ENCODE measurements at places on chromosomes 12 and 14. TPM values are rescaled to one million over a fixed set of nuclear protein-coding genes. Genes with fewer than 3 reads are reported as not detected.

ABCD2 gene
- 0.08 TPM for total RNA-seq

NTS gene
- 91.2 TPM for total RNA-seq

RAN gene
- 1,589 TPM for total RNA-seq

HOXC5 gene
- not detected for total RNA-seq

RDH12 gene
- total RNA-seq = 0.35 TPM

ASB2 gene
- 3.8 TPM for total RNA-seq

SLC6A12 gene
- total RNA-seq = 1.4 TPM

NCKAP5L gene
- 29.2 TPM for total RNA-seq

KRT83 gene
- total RNA-seq = not detected

PLA2G1B gene
- not detected for total RNA-seq

ARHGEF25 gene
- total RNA-seq = 16.3 TPM

CELA1 gene
- total RNA-seq = not detected

TWF1 gene
- 372 TPM for total RNA-seq

MSI1 gene
- 0.85 TPM for total RNA-seq

ZNF605 gene
- 10.1 TPM for total RNA-seq

NRL gene
- 2.5 TPM for total RNA-seq

TOMM20L gene
- not detected for total RNA-seq

KRT80 gene
- 0.11 TPM for total RNA-seq

KRT3 gene
- not detected for total RNA-seq

BDKRB1 gene
- not detected for total RNA-seq

ATL1 gene
- 4.5 TPM for total RNA-seq

RND1 gene
- 0.11 TPM for total RNA-seq

ITGB7 gene
- 18.8 TPM for total RNA-seq

FITM1 gene
- not detected for total RNA-seq

MOAP1 gene
- total RNA-seq = 82.9 TPM

EMP1 gene
- 8.7 TPM for total RNA-seq

MTERF2 gene
- 6.9 TPM for total RNA-seq

ZBTB1 gene
- 34.7 TPM for total RNA-seq

CRY1 gene
- 13.5 TPM for total RNA-seq

RERGL gene
- not detected for total RNA-seq

PLEKHH1 gene
- total RNA-seq = 156 TPM

DLK1 gene
- 8.2 TPM for total RNA-seq

FLVCR2 gene
- 2.5 TPM for total RNA-seq

ADCY4 gene
- not detected for total RNA-seq

KRT1 gene
- total RNA-seq = not detected

KRT4 gene
- not detected for total RNA-seq

OR6C74 gene
- total RNA-seq = not detected

SELPLG gene
- total RNA-seq = 0.80 TPM

MSRB3 gene
- total RNA-seq = 7.8 TPM

HCAR2 gene
- total RNA-seq = not detected

SPIC gene
- total RNA-seq = not detected

KLHL33 gene
- not detected for total RNA-seq

NGB gene
- total RNA-seq = not detected

TNFAIP2 gene
- not detected for total RNA-seq

PRPH gene
- not detected for total RNA-seq

AQP6 gene
- not detected for total RNA-seq

IFNG gene
- total RNA-seq = not detected

GLS2 gene
- total RNA-seq = not detected

IRAK4 gene
- 22.9 TPM for total RNA-seq

Measured in SK-MEL-5 (cell line).